Activated CD4-positive, CD25-positive, alpha-beta regulatory T cell treated with anti-CD3 and anti-CD28 coated beads, Interleukin-2, amount 50 U/mL, for 72 hours (primary cell): ENCODE measurements at places on chromosomes 3 and 15.

- peak; percentile 54 for DNase-seq
These were observed 1.0 kb upstream of the CCR5 start for GRCh38 chr3:46369675-46370132.

DNA sequence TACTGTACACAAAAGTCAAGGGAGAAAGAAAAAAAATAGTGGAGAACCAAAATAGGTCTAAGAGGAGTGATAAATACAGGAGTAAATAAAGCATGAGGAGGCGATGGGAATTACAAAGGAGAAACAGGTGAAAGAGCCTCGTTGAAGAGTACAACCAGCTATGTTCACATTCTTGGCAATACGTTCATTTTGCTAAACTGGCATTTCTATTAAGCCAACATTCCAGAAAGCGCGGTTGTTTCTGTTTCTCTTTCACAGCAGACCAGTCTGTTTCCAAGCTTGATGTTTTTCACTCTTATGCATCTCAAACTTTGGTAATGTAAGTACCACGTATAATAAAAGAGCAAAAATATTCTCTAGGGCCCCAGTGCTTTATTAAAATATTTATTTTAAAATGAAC, 74.5 kb downstream of the NSUN3 start:
- no peak for DNase-seq

DNA sequence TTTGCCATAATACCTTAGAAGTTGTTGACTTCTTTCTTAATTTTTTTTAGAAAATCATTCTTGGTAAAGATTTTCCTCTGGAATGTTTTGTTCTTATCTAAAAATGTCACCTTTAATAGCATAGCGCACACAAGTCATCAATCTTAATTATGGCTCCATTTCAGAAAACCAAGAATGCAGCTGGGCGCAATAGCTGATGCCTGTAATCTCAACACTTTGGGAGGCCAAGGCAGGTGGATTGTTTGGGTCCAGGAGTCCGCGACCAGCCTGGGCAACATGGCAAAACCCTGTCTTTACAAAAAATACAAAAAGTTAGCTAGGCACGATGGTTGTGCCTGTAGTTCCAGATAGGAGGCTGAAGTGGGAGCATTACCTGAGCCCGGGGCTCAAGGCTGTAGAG, 125.6 kb upstream of the EOMES start:
- no peak for DNase-seq

DNA sequence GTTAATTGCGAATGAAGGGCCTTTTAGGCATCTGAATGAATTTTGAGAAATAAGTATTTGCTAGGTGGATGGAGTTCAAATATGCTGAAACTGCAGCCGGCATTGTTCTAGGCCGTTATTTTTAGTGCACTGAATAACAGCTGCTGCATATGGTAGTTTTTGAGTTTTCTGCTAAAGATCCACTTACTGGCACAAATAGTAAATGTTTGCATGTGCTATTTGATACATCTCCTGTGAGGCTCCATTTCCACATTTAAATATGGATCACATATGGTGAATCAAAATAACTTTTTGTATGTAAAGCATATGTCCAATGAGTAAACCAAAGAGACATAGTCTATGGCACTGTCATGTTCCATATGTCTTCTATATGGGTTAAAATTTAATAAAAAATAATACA, 56.7 kb upstream of the CNTN4 start:
- no peak for DNase-seq

DNA sequence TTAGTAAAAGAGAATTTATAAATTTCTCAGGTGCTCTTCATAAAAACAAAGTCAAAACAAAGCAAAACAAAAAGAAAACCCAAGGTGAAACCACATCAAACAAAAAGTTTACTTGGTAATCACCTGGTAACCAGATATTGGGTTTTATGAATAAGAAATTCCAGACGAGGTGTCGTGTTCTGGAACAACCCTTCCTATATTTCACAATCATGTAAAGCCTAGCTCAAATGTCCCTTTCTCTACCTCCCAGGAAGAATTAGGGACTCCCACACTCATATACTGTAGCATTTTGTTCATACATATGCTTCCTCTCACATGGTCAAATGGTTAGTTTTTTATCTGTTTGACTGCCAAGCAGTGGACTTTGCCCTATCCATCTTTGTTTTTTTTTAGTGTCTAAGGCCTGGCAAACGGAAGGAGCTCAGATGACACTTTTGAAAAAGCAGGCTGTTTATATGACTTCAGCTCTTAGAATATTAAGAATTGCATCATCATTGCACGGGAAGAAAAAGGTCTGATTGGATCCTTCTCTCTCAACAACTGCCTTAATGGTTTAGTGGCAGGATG, 326.7 kb upstream of the TBL1XR1 start:
- DNase-seq, result no peak
